ENCODE measurements at places on chromosomes 16 and 17.

GRCh38 chr17:20095336-20096080, 86.3 kb downstream of the SPECC1 start:
- DNase-seq = peak; percentile 20

GRCh38 chr16:10312784-10313724, 72.8 kb upstream of the ATF7IP2 start:
- DNase-seq = no peak

DNA sequence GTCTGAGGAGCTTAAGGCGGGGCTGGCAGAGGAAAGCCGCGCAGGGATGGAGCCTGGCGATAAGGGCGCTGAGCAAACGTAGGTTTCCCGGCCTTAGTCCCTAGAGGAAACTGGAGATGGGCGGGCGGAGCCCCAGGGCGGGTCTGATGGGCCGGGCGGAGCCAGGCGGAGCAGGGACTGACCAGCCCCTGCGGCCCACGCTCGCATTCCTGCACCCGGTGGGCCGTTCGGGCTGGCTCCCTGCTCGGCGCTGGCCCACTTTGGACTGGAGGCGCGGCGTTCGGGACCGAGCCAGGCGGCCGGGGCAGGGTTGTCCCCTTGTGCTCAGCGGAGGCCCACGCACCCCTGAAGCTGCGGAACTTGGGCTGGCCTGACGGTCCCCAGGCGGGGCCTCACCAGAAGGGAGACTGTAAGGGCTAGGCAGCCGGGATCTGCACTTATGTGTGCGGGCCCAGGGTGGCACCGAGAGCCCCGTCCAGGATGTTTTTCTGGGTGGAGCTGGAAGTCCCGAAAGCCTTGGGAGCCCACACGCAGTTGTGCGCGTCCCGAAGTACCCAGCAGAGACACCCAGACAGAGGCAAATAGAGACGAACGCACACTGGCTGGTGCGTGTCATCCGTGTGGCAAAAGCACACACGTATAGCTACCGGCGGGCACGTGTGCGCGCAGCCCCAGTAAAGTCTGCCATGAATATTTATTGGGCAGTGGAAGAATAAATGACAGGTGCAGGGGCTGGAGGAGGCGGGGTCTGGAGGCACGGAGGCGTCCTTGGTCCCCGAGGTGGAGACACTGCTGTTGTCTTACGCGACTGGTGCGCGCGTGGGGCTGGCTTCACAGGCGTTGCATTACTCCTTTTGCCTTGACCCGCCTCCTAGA, 1.4 kb downstream of the PYDC1 start:
- no peak for DNase-seq

DNA sequence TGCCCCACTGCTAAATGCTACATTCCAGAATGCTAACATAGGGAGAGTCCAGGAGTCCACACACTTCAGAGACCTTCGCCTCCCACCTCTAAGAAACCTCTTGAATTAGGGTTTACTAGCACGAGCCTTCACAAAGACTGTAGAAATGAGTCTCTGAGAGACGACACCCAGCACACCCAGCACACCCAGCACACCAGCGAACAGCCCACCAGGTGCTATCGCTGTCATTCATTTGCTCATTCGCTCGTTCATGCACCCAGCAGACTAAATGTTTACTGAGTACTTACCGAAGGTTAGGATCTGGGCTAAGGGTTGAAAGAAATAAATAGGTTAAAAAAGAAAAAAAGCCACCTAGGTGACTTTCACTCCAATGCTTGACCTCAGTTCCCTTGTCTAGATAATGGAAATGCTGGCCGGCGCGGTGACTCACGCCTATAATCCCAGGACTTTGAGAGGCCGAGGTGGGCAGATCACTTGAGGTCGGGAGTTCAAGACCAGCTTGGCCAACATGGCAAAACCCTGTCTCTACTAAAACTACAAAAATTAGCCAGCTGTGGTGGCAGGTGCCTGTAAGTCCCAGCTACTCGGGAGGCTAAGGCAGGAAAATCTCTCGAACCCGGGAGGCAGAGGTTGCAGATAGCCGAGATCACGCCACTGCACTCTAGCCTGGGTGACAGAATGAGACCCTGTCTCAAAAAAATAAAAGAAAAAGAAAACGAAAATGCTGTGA, 100.8 kb downstream of the ADCY9 start:
- no peak for DNase-seq

DNA sequence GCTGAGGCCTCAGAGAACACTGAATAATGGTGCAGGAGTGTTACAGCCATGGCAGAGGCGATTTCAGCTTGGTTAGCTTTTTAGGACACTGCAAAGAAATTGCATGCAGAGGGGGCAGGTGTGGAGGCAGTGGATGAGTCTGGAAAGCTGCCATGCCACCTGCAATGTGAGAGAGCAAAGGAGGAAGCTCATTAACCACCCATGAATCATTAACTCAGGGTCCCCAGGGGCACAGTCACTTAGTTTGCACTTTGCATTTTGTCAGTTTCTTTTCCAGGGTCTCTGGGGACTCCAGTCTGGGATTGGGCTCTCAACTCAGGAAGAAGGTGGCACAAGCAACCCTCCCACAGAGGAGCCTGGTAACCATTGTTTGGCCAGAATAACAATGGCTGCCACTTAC, 132.9 kb downstream of the USP31 start:
- DNase-seq = no peak

DNA sequence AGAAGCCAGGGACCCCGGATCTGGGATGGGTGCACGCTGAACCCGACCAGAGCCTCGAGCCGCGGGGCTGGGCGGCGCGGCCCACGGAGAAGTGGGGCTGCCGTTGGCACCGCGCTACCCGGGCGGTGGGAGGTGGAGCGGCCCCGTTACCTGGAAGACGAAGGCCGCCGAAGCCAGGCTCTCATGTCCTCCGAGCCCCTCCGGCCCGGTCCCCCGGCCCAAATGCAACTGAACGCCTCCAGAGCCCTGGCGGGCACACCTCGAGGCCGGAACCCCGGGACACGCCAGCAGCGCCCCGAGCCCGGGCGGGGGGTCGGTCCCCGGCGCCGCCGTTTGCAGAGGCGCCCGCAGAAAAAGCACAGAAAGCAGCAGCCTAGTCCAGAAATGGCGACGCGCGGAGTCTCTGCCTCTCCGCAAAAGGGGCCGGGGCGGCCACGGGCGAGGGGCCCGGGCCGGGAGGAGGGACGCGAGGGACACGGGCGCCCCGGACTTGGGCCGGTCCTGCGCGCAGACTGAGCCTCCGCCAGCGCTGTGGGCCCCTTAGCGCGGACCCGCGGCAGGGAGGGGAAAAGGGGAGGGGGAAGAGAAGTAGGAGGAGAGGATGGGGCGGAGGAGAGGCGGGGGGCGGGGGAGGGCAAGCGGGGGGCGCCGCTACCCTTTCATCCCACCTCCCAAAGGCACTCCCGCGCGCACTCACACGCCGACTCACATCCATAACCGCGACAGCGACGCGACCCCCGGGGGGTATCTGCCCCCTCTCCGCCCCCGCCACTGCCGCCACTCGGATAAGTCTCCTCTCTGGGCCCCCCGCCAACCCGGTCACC, 1.4 kb downstream of the AXIN2 start:
- no peak for DNase-seq

- no peak for DNase-seq
Measured at GRCh38 chr16:89561142-89561883, 831 bp downstream of the RPL13 start.

GRCh38 chr17:5364156-5364555, 55.3 kb downstream of the NUP88 start:
- no peak for DNase-seq

- DNase-seq = no peak
Measured at GRCh38 chr17:12591021-12591735, 74.5 kb upstream of the MYOCD start.

DNA sequence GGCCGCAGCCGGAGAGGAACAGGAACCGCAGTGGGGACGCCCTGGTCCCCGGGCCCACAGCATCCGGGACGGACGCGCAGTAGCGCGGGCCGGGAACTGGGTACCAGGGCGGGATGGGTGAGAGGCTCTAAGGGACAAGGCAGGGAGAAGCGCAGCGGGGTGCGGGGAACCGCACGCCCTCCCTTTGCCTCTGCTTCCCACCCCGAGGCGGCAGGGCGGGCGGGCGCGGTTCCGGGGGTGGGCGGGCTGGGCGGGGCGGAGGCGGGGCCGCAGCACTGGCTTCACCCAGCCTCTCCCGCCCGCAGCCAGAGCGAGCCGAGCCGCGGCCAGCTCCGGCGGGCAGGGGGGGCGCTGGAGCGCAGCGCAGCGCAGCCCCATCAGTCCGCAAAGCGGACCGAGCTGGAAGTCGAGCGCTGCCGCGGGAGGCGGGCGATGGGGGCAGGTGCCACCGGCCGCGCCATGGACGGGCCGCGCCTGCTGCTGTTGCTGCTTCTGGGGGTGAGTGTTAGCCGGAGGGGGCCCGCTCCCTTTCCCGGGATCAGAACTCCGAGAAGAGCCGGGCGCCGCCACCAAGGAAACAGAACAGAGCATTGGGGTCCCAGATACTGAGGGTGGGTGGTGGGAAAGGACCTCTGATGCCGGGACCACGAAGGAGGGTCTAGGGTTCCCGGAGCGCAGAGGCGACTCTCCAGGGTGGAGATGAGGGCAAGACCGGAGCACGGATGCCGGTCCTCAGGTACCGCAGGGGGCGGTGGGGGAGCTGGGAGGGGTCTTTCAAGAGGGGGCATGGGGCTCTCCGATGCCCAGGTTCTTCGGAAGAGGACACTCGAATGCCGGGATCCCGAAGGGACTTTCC, at the start of gene NGFR:
Gene NGFR (plus strand): TSS at position 308 of the 856 bp plus-strand sequence. CDS start 125 bp downstream, at position 433.
- peak; percentile 48 for DNase-seq

DNA sequence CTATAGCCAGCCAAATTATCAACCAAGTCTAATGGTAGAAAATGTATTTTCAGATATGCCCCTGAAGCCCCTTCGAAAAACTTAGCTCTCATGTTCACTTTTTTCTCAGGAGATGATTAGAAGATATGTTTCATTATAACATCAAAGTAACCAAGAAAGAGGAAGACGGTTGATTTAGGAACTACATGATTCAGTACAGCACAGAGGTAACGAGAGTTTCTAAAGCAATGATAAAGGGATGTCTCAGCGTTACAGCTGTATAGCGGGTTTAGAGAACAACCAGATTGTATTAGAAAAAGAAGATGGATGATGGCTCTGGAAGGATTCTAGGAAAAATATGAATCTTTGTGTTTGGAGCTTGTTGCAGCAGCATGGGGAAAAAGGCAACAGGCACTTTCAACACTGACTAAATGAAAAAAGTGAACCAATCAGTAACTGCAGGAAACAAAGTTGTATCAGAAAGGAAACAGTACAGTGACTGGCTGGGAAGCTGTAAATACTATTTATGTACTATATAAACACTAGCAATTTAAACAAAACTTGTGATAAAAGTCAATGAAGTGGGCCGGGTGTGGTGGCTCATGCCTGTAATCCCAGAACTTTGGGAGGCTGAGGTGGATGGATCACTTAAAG, 21.5 kb downstream of the MBTD1 start:
- DNase-seq = no peak

- DNase-seq = no peak
Measured at GRCh38 chr16:1839554-1839953, 12.5 kb downstream of the FAHD1 start.

DNA sequence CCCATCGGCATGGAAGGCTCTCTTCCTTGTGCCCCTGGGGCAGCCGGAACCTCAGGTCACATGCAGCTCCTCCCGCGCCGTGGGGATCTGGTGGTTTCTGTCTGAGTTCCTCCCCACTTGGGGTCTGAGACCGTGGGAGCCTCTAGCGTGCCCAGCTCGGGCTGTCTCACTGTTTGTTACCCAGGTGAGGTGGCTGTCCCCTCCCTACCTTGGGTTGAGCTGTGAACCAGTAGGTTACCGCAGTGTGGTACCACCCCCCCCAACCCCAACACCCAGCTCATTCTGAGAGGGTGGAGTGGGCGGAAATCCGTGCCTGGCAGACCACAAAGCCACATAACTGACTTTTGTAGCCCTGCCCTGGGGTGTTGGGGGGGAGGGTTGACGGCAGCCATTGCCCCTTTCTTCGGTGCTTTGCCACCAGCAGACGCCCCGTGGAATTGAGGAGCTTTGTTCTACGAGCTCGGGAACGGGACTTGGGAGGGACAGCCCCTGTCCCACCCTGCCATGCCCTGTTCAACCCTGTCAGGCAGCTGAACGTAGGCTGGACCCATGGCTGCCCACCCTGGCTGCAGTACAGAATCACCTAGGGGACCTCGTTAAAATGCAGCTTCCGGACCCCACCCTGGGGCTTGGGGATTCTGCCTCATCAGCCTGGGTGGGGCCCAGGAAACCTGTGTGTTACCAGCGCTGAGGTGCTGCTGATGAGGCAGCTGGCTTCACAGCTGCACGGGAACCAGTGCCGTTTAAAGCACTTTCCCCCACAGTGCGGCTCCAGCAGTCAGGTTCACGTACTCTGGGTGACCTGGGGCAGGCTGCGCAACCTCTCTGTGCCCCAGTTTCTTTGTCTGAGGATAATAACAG, 18.5 kb downstream of the RAP1GAP2 start:
- no peak for DNase-seq

DNA sequence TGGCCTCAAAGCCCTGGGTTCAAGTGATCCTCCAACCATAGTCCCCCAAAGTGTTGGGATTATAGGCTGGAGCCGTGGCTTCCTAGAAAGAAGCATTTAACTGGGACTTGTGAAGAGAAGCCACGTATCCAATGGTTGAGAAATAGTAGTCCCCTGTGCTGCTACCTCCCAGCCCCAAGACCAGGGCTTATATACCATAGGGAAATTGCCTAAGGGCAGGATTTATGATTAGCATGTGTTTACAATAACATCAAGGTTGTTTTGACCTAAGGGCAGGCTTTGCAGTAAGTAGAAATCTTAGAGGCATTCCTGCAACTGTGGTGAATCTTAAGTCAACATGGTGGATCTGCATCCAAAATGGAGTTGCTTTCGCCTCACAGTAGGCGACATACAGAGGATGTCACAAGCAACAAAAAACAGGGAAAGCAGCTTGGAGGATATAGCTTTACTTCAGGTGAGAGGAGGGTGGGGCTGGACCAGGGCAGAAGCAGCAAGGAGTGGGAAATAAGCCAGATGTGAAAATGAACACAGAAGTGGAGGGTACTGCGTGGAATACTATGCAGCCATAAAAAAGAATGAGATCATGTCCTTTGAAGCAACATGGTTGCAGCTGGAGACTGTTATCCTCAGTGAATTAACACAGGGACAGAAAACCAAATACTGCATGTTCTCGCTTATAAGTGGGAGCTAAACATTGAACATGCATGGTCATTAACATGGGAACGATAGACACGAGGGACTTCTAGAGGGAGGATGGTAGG, 18.7 kb upstream of the NSMCE1 start:
- no peak for DNase-seq

- no peak for DNase-seq
Measured at GRCh38 chr17:67605256-67605912, 112.4 kb upstream of the NOL11 start.

GRCh38 chr17:68572138-68572842, 28.9 kb downstream of the FAM20A start:
- no peak for DNase-seq

GRCh38 chr16:35510701-35511100, 2051.3 kb downstream of the TP53TG3F start:
- DNase-seq = peak; percentile 82

DNA sequence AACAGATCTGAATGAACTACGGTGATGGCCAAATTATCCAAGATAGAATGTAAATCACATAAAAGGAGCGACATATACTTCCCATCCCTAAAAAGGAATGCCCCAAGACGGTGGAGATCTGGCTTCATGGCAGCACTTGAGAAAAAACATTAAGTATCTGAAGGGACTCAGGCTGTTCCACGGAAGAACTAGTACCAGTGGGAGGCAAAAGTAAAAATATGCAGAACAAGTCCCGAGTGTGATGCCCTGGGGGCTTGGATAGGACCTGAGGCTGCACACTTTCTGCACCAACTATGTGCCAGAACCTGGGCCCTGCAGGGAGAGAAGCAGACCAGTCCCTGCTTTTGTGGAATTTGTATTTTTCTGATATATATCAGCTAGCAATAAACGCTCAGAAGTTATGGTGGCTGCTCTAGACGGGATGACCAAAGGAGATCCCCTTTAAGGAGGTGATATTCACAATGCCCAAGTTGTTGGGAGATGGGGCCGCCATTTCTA, 539 bp upstream of the CKLF start:
- DNase-seq = no peak
